ENCODE measurements at places on chromosomes 16 and 17.

DNA sequence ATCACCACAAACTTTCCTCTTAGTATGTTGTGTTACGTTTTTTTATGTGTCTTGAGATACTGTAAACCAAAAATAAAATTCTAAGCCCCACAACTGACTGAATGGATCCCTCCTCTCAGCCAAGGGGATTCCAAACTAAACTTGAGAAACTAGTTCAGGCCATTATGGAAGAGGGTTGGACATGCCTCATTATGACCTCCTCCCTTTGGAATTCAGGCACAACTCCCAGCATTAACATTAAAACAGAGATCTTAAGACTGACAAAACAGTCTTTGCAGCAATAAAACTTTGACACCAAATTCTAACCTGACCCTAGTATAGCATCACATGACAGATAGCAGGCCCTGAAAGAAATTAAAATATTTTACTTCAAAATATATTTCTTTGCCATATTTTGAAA, 51.1 kb upstream of the SLC47A1 start:
- no peak for DNase-seq

DNA sequence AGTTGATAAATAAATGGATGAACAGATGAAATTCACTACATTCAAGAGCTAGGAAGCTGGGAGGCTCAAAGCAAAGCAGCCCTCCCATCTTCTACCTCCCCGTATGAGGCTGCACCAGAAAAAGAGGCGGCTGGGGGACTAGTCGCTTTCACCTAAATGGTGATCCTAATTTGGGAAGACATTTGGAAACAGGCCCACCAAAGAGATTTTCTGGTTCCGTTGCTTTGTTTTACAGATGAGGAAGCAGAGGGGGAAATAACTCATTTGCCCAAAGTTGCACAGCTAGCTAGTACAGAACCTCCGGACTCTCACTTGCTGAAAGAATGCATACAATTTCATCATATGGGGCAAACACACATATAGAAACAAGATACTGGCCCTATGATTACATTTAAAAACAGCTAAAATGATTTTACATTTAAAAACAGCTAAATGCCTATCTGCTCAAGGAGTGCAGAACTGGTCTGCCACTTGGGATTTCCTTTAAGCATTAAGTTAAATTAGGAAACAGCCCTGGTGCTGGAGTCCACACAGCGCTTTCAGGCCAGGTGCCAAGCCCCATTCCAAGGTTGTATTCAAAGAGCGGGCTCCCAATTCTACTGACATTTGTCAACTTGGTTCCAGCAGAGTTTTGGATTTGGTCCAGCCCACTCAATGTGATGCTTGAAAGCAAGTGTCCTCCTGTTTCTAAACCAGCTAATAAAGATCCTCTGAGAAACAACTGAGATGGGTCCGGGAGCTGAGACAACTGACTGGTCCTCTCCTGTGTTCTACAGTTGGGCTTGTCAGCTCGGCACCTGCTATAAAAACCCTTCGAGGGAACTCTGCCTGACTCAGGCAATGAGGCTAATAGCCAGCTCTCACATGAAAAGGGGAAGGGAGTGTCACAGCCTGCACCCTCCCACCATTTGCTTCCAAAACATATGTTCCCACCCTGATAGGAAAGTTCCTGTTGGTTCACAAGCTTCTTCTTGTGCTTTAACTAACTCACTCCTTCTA, 11.7 kb downstream of the ERN1 start:
- DNase-seq, result no peak

GRCh38 chr16:10098991-10099390, 83.2 kb downstream of the GRIN2A start:
- no peak for DNase-seq

GRCh38 chr17:58028578-58028977, 21.5 kb upstream of the SRSF1 start:
- DNase-seq, result no peak

- no peak for DNase-seq
Observed at GRCh38 chr16:68360956-68361355, 50.1 kb downstream of the PRMT7 start.

Measured in stimulated activated CD8-positive, alpha-beta memory T cell treated with anti-CD3 and anti-CD28 coated beads, Interleukin-4, amount 100 ng/mL, for 1 hour (primary cell).